GM13977 (cell line): ENCODE measurements at places on chromosomes 6 and 20.
A peak's percentile ranks its signal among the peaks of the same experiment; 100 is the strongest.

GRCh38 chr20:11919581-11919980, 1.9 kb downstream of the BTBD3 start:
- DNase-seq, result no peak

DNA sequence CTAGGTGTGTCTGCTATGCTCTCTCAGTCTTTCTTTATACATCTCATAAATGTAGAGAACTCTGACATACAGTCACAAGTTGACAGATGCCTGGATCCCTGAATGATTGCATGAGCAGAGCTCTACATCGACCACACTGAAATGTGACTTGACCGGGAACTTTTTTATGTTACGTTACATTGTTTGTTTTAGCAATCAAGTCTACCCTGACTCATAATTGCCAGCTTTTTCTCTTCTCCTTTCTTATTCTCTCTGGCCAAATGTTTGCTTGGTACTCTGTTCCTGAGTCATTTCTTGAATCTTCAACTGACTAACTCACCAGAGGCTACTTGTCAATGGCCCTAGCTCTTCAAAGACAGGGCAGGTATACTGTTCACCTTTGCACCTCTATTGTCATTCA, 213.6 kb upstream of the DTNBP1 start:
- DNase-seq, result peak; percentile 40

DNA sequence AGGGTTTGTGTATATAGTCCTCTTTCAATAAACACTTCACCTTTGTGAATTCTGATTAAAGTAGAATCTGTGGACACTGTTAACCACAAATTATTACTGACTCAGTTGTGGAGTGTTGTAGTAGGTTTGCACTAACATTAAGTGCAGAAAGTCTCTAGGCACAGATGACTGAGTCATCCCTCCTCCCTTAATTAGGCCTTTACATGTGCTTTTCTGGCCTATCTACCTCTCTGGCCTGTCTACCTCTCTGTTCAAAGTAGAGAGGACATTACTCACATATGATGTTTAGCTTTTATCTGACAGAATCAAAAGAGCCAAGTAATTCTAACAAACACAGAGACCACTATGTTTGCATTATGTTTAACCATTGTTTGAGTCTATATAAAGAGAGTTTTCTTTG, 783.0 kb downstream of the TENT5A start:
- DNase-seq, result no peak

DNA sequence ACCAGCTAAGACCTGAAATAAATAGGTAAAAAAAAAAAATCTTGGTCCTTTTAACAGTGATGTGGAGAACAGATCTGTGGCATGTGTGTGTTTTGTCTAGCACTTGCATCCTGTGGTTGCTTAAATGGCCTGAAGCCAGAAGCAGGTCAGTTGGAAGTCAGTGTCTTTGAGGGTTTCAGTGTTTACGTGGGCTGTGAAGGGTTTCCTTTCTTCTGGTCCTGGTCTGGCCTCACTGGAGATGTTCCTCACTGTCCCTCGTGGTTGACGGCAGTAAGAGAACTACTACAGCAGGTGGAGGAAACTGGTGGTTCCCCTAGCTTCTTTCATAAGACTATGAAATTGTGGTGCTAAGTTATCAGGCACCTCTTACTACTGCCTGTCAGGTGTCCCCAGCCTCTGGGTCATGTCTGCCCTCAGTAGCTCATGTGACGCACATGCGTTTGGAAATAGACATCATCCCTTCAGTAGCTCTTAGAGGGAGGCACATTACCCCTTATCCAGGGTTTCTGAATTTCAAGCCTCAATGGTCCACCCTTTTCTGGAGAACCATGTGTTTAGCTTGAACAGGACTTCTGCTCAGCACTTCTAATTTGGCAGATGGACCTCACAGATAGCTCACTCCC, 59.4 kb upstream of the SCP2D1 start:
- peak; percentile 66 for DNase-seq

DNA sequence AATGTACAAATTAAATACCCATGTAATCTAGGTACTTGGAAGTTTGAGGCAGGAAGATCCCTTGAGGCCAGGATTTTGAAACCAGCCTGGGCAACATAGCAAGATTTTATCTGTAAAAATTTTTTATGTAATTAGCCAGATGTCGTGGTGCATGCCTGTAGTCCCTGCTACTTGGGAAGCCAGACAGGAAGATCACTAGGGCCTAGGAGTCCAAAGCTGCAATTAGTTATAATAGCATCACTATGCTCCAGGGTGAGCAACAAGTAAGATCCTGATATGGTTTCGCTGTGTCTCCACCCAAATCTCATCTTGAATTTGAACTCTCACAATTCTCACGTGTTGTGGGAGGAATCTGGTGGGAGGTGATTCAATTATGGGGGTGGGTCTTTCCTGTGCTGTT, 535.8 kb downstream of the TENT5A start:
- no peak for DNase-seq

DNA sequence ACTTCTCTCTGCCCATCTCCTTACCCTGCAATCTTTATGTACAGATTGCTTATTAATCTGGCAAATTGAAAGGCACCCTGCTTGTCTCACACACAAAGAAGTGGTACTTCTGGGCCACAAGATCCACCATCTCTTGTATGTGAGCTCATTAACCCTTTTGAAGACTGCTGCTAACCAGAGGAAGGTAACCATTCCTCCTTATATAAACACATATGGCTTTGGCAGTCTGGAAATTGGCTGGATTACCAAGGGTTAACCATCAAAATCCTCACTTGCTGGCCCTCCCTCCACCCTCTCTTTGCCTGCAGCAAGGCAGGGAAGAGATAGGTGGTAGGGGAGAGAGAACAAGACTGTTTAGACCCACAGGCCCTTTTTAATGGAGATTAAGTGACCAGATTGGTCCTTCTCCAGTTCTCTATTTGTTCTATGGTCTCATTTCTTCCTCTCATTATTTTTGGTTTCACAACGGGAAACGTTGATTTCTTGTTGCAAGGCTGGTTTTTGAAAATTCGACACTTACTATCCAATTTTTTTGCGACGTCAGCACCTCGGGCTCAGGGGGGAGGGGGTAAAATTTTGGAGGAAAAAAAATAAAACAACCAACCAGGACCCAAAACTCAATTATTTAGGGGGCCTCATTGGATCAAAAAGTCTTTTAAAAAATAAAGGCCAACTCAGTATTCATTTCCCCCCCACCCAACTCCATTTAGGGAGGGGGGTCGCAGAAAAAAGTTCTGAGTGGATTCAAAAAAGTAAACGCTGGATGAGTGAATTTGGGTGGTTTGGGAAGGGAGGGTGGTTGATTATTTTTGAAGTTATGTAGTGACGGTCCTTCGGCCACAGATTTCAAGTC, 859 bp downstream of the PPP1R10 start:
- DNase-seq, result no peak
